ENCODE measurements at places on chromosomes 5 and 9. TPM values are rescaled to one million over a fixed set of nuclear protein-coding genes. Genes with fewer than 3 reads are reported as not detected.

DNA sequence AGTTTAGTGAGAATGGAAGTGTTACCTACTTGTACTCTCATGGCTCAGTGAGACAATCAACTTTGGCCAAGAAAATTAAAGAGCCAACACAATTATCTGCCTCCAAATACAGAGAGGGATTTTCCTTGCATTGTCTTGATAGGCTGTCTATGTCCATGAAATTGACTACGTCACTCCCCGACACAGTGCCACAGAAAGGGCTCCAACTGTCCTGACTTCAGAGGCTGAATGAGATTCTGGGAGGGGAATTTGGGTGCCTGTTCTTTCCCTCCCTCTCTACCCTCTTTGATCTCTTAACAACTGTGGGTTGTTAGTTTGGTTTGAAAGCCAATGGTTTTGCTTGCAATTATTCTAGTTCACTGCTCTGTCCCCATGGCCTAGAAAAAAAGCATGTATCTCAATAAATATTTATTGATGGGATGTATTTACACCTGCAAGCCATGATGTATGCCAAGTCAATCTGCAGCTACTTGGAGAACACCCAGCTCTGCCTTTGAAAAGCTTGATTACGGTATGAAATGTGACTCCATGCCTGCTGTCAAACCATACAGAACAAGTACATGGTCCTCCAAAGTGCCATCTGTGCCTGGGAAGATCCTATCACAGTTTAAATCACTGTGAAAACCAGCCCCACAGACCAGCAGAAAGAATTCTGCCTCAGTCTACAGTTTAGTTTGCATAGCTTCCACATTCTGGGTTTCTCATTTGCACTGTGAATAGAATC lies 37.3 kb downstream of the CAPSL start:
- no peak for DNase-seq

The ADAM19 gene
- 12.3 TPM for total RNA-seq

The TTC23L gene
- total RNA-seq: 2.1 TPM

The MPDZ gene
- 80.7 TPM for total RNA-seq

The C1QTNF3 gene
- total RNA-seq: 12.9 TPM

GRCh38 chr9:121298689-121299466 lies 30.9 kb downstream of the GSN start:
- DNase-seq: no peak

Data from dorsolateral prefrontal cortex (tissue), 122 donors.